ENCODE measurements at places on chromosomes 1 and 21. TPM values are rescaled to one million over a fixed set of nuclear protein-coding genes. Genes with fewer than 3 reads are reported as not detected.

Gene MR1
- total RNA-seq: 2.5 TPM

Gene TFF3
- total RNA-seq: 0.17 TPM

Gene RPAP2
- total RNA-seq: 5.3 TPM

Gene MTARC1
- 7.7 TPM for total RNA-seq

Gene NBPF9
- total RNA-seq: 23.8 TPM

Gene OR2W3
- 1.0 TPM for total RNA-seq

Gene CCDC181
- total RNA-seq: 4.8 TPM

Gene TESK2
- total RNA-seq: 2.1 TPM

Gene UBL4B
- not detected for total RNA-seq

Gene CBR1
- total RNA-seq: 81.0 TPM

Gene ANGEL2
- total RNA-seq: 31.8 TPM

Gene KRTAP7-1
- total RNA-seq: not detected

Gene DHCR24
- 128 TPM for total RNA-seq

Gene LHX8
- not detected for total RNA-seq

Gene BCAN
- 0.17 TPM for total RNA-seq

Gene C1orf185
- total RNA-seq: not detected

Gene KRTAP11-1
- not detected for total RNA-seq

Gene FAM131C
- 0.89 TPM for total RNA-seq

Gene GBP1
- total RNA-seq: 20.4 TPM

Gene NTMT2
- total RNA-seq: not detected

Gene EDN2
- not detected for total RNA-seq

Gene PTPRC
- 0.29 TPM for total RNA-seq

Gene LRRC3
- total RNA-seq: 3.4 TPM

Gene EPHB2
- total RNA-seq: 143 TPM

Gene TMEM269
- total RNA-seq: 0.04 TPM

Gene IGSF3
- total RNA-seq: 34.8 TPM

Gene IVL
- total RNA-seq: 1.2 TPM

Gene KLF17
- not detected for total RNA-seq

Gene OR4F16
- not detected for total RNA-seq
